WTC11 (cell line): ENCODE measurements at places on chromosomes 1 and 21. TPM values are rescaled to one million over a fixed set of nuclear protein-coding genes. Genes with fewer than 3 reads are reported as not detected.

- no peak overlapping the region for H3K27ac ChIP-seq
- H3K4me1 ChIP-seq: peaks cover 25% of the 10 kb centered on the region
- DNase-seq: no peak
- no peaks in the 10 kb centered on the region for H3K36me3 ChIP-seq
Observed at GRCh38 chr1:79501153-79501552, 494.6 kb upstream of the ADGRL4 start.

GRCh38 chr21:45026826-45027225 is 47.6 kb upstream of the ADARB1 start:
- H3K36me3 ChIP-seq: peaks cover 13% of the 10 kb centered on the region
- H3K4me3 ChIP-seq: no peak overlapping the region
- peaks cover 30% of the 10 kb centered on the region for H3K4me1 ChIP-seq
- H3K27ac ChIP-seq: peak overlapping the region; percentile 66; the same call in 1 of the 2 replicates
- peaks cover 17% of the 10 kb centered on the region for H3K27me3 ChIP-seq

- peaks cover 59% of the 10 kb centered on the region for H3K36me3 ChIP-seq
- no peaks in the 10 kb centered on the region for H3K27me3 ChIP-seq
- H3K4me1 ChIP-seq: peaks cover 37% of the 10 kb centered on the region
- no peak for DNase-seq
- peak overlapping the region; percentile 12; the same call in 1 of the 2 replicates for H3K27ac ChIP-seq
- no peak overlapping the region for H3K4me3 ChIP-seq
Observed at GRCh38 chr1:58687516-58687915, 12.3 kb downstream of the MYSM1 start.

- H3K27ac ChIP-seq: peak within 1 kb of the TSS; percentile 74; the same call in 1 of the 2 replicates
- no peaks in the 10 kb centered on the region for H3K36me3 ChIP-seq
- peaks cover 61% of the 10 kb centered on the region for H3K27me3 ChIP-seq
- peaks cover 27% of the 10 kb centered on the region for H3K4me1 ChIP-seq
- peak within 1 kb of the TSS; percentile 94 for H3K4me3 ChIP-seq
Observed at GRCh38 chr1:236142253-236143103, at the start of gene GPR137B. TSS of gene GPR137B (plus strand) at chr1:236142539. CDS start at chr1:236142623, 84 bp downstream.

GRCh38 chr1:99122039-99122438 is 117.4 kb upstream of the PLPPR5 start:
- no peak overlapping the region for H3K27ac ChIP-seq
- H3K27me3 ChIP-seq: no peaks in the 10 kb centered on the region
- DNase-seq: no peak
- no peaks in the 10 kb centered on the region for H3K4me1 ChIP-seq
- H3K4me3 ChIP-seq: no peak overlapping the region
- no peaks in the 10 kb centered on the region for H3K36me3 ChIP-seq

DNA sequence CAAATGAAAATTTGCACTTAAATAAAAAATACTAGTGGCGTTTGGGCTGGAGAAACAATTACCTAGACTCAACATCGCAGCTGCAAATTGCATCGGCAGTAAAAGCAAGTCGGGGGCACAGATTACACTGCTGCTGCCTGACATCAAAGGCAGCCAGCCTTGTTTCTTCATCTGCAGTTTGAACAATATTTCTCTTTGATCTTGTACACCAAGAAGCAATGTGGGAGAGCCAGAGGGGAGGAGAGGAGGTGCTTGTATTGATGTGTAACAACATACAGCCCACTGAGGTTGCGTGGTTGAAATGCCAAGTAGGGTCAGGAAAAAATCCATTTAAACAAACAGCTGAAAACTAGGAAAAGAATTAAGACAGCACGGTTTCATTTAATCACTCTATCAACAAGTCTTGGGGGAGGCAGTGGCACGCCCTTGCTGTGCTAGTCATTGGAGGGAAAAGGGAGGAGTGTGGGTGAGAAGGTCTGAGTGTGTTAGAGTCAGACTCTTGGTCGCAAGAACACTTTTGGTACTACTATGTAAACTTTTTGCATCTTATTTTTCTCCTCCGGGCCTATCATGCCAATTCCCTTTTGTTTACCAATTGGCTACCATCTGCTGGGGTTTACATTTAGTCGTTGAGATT is 456.5 kb downstream of the OMA1 start:
- H3K4me1 ChIP-seq: peaks cover 50% of the 10 kb centered on the region
- DNase-seq: no peak
- H3K36me3 ChIP-seq: no peaks in the 10 kb centered on the region
- no peaks in the 10 kb centered on the region; the same call in 1 of the 2 replicates for H3K27me3 ChIP-seq

- H3K4me1 ChIP-seq: peaks cover 16% of the 10 kb centered on the region
- peaks cover 27% of the 10 kb centered on the region for H3K36me3 ChIP-seq
- no peak overlapping the region for H3K4me3 ChIP-seq
- no peak overlapping the region for H3K27ac ChIP-seq
- no peaks in the 10 kb centered on the region for H3K27me3 ChIP-seq
- DNase-seq: no peak
Observed at GRCh38 chr1:57530206-57530910, 106.5 kb upstream of the DAB1 start.

- no peak overlapping the region for H3K27ac ChIP-seq
- H3K4me1 ChIP-seq: no peaks in the 10 kb centered on the region; the same call in 1 of the 2 replicates
- H3K27me3 ChIP-seq: no peaks in the 10 kb centered on the region; the same call in 1 of the 2 replicates
- DNase-seq: peak; percentile 34
- H3K36me3 ChIP-seq: peaks cover 7% of the 10 kb centered on the region; the same call in 1 of the 2 replicates
Observed at GRCh38 chr1:152110860-152111514, 4.3 kb downstream of the TCHH start.

GRCh38 chr1:247102381-247102780 is 1.8 kb downstream of the ZNF669 start:
- H3K27ac ChIP-seq: no peak overlapping the region; the same call in 1 of the 2 replicates
- peak overlapping the region; percentile 93 for H3K4me3 ChIP-seq
- DNase-seq: no peak
- peaks cover 4% of the 10 kb centered on the region; the same call in 1 of the 2 replicates for H3K27me3 ChIP-seq
- H3K4me1 ChIP-seq: peaks cover 28% of the 10 kb centered on the region

- H3K4me3 ChIP-seq: no peak overlapping the region
- H3K4me1 ChIP-seq: peaks cover 24% of the 10 kb centered on the region
- no peaks in the 10 kb centered on the region for H3K27me3 ChIP-seq
Observed at GRCh38 chr1:53285969-53286760, 41.7 kb downstream of the LRP8 start.

GRCh38 chr1:201767339-201767738 is 61.6 kb upstream of the IPO9 start:
- H3K36me3 ChIP-seq: peaks cover 22% of the 10 kb centered on the region
- H3K4me3 ChIP-seq: no peak overlapping the region
- H3K4me1 ChIP-seq: peaks cover 14% of the 10 kb centered on the region

- H3K4me3 ChIP-seq: no peak overlapping the region
- peaks cover 23% of the 10 kb centered on the region for H3K4me1 ChIP-seq
- no peak for DNase-seq
- H3K36me3 ChIP-seq: no peaks in the 10 kb centered on the region
Observed at GRCh38 chr1:86776108-86776507, 71.7 kb downstream of the SH3GLB1 start.

DNA sequence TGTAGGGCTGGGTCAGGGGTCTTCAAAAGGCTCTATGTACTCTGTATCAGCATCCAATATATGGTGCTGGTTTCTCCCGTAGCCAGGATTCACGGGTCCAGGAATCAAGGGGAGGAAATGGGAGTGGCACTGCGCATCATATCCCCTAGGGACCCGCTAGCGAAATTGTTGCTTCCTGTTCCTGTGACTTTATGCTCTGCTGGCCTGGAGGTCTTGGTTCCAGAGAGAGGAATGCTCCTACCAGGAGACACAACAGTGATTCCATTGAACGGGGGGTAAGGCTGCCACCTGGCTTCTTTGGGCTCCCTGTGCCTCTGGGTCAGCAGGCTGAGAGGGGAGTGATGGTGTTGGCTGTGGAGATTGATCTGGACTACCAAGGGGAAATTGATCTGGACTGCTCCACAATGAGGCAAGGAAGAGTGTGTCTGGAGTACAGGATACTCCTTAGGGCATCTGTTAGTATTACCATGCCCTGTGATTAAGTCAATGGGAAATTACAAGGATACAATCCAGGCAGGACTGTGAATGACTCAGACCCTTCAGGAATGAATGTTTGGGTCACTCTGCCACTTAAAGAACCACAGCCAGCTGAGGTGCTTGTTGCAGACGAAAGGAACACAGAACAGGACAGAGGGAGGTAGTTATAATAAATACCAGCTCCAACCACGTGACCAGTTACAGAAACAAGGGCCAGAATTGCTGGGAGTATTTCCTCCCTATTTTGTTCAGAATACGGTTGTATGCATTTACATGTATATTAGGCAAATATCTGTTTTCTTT is 10.2 kb downstream of the SPSB1 start:
- H3K27ac ChIP-seq: peak overlapping the region; percentile 15
- H3K4me1 ChIP-seq: no peaks in the 10 kb centered on the region
- DNase-seq: no peak
- H3K4me3 ChIP-seq: no peak overlapping the region
- no peaks in the 10 kb centered on the region for H3K27me3 ChIP-seq

DNA sequence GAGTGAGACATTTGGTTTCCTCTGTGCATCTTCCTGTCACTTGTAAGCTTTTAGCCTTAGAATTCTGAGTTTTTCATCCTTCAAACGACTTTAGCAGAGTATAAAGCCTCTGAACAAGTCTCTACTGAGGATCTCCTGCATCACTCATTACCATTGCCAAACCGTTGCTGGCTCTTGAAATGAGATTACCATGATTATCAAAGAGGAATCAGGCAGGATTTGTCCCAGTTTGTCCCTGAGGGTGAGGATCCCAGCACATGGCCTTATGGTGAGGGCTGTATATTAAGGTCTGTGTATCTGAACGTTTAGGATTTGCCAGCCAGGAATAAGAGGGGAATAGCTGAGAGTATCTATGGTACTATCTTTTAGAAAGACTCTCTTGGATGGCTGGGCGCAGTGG is 169.5 kb upstream of the L1TD1 start:
- no peak for DNase-seq
- 0 out of 2 replicates have a peak overlapping the region, but pooled peaks have one; percentile 64 for H3K27ac ChIP-seq
- H3K4me1 ChIP-seq: peaks cover 26% of the 10 kb centered on the region
- H3K36me3 ChIP-seq: peaks cover 19% of the 10 kb centered on the region

DNA sequence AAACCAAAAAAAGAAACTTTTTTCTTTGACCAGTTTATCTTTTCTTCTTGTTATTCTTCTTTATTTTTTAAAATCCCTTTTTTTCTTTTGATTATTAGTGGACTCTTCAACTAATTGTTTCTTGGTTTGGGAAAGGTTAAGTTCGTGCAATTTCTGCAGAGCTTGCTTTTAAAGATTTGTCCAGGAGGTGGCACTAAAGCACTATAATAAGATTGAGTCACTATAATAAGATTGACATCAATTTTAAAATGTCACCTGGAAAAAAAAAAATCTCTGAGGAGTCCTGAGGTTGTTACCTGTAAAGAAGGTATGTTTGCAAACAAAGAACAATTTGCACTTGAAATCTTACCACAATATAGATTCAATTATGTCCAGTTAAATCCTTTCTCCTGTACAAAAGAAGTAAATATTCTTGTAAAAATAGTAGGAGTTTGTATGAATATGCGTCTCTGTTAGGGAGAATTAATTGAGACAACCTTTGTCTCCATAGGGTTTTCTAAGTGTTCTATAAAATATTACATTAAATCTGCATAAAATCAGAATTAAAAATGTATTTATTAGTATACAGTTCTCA is 166.7 kb downstream of the ADGRL4 start:
- no peaks in the 10 kb centered on the region for H3K27me3 ChIP-seq
- DNase-seq: peak; percentile 16
- no peak overlapping the region for H3K27ac ChIP-seq
- peaks cover 9% of the 10 kb centered on the region for H3K4me1 ChIP-seq
- peaks cover under 1% of the 10 kb centered on the region; the same call in 1 of the 2 replicates for H3K36me3 ChIP-seq
- H3K4me3 ChIP-seq: no peak overlapping the region

DNA sequence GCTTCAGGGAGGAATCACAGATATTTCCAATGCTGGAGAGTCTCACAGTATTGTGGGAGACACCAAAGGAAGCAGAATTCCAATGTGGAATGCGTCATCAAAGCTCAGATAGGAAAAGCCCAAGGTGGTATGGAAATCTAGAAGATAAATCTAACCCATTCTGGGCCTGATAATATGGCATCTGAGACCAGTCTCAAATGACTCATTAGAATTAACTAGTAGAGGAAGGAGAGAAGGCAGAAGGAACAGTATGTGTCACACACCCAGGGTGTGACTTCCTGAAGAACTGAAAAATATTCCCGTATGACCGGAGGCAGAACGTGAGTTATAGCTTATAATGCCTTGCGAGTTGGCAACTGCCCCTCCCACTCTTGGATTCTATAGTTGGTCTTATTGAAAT is 499.2 kb downstream of the PLPP3 start:
- H3K4me3 ChIP-seq: no peak overlapping the region
- DNase-seq: no peak
- H3K4me1 ChIP-seq: no peaks in the 10 kb centered on the region

DNA sequence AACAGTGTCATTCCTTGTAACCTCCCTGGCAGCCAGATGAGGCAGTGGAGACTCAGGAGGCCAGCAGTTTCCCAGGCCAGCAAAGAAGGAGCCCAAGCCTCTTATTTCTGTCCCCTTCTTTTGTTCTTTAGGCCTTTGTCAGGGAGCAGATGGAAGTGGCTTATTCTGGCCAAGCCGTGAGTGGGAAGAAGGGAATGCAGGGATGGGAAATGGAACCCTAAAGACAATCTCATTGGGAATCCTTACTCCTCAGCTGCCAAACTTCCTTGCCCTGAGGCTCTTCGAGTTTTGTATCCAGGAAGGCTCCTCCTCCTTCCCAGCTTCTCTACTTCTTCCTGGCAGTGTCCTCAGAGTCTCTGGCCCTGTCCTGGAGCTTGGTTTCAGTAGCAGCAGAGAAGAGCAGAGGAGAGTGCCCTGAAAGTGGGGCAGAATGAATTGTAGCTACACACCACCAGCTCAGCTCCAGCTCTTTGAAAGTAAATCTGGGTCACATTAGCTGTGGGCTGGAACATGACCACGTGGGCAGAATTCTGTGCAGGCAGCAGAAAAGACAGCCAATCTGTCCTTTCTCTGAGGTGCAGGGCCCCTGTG is 63.9 kb downstream of the NDUFS5 start:
- H3K4me1 ChIP-seq: no peaks in the 10 kb centered on the region
- H3K27me3 ChIP-seq: no peaks in the 10 kb centered on the region
- H3K36me3 ChIP-seq: no peaks in the 10 kb centered on the region
- H3K4me3 ChIP-seq: no peak overlapping the region
- no peak overlapping the region; the same call in 1 of the 2 replicates for H3K27ac ChIP-seq

DNA sequence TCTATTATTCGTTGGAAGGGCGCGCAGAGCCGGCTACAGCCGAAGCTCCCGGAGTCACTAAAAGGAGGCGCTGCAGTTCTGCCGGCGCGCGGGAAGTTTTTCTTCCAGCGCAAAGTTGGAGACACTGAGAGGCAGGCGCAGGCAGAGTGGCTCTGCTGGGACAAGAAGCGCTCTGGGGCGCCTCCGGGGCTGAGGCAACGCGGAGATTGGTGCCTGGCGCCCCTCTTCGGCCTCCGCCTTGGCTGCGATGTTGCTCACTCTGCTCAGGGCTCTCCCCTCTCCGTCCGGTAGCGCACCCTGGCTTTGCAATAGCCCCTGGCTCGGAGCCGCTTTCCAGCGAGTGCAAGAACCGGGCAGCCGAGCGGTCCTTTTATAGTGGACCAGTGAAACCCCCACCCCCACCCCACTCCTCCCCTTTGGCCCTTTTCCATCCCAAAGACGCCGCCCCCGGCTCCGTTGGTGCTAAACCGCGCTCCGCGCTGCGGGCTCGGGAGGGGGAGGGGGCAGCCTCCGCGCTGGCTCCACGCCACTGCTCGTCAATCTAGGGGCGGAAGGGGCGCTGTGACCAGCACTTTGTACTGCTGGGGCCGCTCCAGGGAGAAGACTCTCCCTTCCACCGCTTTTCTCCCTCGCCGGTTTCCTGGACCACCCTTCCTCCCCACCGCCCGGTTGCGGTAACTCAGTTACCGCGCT is at the start of gene ADAMTS1:
Gene ADAMTS1 (minus strand): TSS at position 344 of the 693 bp plus-strand sequence. CDS start 455 bp downstream, outside the sequence.
- peak within 1 kb of the TSS; percentile 89 for H3K4me3 ChIP-seq
- DNase-seq: peak; percentile 88
- H3K4me1 ChIP-seq: peaks cover 33% of the 10 kb centered on the region
- H3K36me3 ChIP-seq: peaks cover 23% of the 10 kb centered on the region

The SLFNL1 gene
- total RNA-seq: 0.05 TPM in 1 of 3 replicates, not detected in the others

The PLEKHN1 gene
- total RNA-seq: 2.9 to 3.4 TPM (median 3.0 TPM) in 3 replicates

The OR2L8 gene
- total RNA-seq: not detected in 3 replicates

The DNAJC16 gene
- total RNA-seq: 16.4 to 20.4 TPM (median 17.5 TPM) in 3 replicates

The MRPL55 gene
- 65.8 to 70.5 TPM (median 66.9 TPM) in 3 replicates for total RNA-seq

The NECTIN4 gene
- total RNA-seq: 0.46 to 1.7 TPM (median 0.48 TPM) in 3 replicates

The MYOC gene
- total RNA-seq: not detected in 3 replicates

The RGS13 gene
- total RNA-seq: not detected in 3 replicates
